ENCODE measurements at places on chromosomes 6 and 20.

GRCh38 chr6:157460182-157460999 is 79.4 kb downstream of the ZDHHC14 start:
- no peak for DNase-seq

DNA sequence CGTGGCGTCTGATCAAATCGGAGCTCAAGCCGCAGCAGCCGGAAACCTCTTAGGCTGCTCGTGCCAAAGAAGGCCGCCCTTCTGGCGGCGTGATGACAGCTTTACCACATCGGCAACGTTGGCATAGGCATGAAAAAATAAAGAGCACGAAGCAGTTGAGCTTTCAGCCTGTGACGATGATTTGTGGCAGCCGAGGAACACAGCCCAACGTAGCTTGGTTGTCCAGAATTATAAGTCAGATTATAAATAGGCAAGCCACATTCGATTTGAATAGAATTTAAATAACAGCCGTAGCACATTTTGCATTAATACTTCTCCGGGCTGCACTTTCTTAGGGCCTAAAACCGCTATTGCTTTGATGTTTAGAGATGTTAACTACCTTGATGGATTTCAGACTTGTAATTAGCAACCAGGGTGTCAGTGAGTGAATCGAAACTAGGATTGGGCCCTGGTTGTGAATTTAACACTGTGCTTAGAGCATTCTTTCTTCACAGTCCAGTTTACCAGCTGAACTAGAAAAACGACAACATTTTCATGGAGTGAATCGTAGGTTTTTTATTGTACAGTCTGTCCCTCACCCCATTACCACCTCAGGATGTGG is 864 bp upstream of the BCLAF1 start:
- peak; percentile 61 for DNase-seq

- peak; percentile 3 for DNase-seq
These were observed 86.9 kb upstream of the VSTM2L start for GRCh38 chr20:37816003-37816402.

- DNase-seq: no peak
These were observed 92.1 kb downstream of the ISM1 start for GRCh38 chr20:13313201-13313600.

Data from NCI-H2029 (cell line).